B cell (primary cell): ENCODE measurements at places on chromosomes 6 and 20. TPM values are rescaled to one million over a fixed set of nuclear protein-coding genes. Genes with fewer than 3 reads are reported as not detected.

GRCh38 chr20:6074145-6074561 lies 20.3 kb upstream of the LRRN4 start:
- H3K36me3 ChIP-seq, result no peaks in the 10 kb centered on the region
- no peak overlapping the region for H3K4me3 ChIP-seq
- H3K27ac ChIP-seq, result no peak overlapping the region
- DNase-seq, result peak; percentile 13
- H3K27me3 ChIP-seq, result no peaks in the 10 kb centered on the region

DNA sequence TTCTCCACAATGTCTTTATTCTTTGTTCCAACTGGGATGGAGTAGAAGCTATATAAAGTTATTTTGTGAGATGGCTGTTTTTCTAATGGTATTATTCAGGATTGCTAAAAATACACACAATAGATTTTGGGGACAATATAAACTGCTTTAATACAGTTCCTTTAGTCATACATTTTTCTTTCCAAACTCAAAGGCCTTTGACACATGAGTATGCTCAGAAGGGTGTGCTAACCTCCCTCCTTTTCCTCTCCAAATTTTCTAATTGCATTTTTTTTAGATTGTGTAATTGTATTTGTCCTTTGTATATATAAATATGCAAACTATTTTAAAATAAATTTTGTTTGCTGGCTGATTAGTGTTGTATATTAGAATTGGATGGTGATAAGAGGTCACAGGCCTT lies 119.6 kb upstream of the FOXO3 start:
- H3K27ac ChIP-seq, result no peak overlapping the region
- peaks cover 19% of the 10 kb centered on the region for H3K4me1 ChIP-seq
- H3K27me3 ChIP-seq, result no peaks in the 10 kb centered on the region
- no peaks in the 10 kb centered on the region for H3K36me3 ChIP-seq

Gene MLIP
- not detected in 2 replicates for total RNA-seq

DNA sequence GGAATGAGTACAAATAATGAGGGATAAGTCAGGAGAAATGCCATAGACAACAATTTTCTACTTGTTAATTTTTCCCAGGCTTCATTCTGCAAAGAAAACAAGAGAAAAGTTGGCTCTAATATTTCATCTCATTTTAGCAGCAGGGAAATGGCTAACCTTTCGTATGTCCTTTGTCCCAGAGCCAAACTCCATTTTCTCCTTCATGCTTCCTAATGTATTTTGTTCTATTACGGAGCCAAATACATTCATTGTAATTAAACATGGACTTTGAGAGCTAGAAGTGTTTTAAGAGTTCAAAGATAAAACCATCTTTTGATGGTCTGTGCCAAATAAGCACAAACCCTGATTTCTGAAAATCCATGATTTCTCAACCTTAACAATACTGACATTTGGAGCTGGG lies 136.9 kb downstream of the PTCHD4 start:
- H3K27me3 ChIP-seq, result no peaks in the 10 kb centered on the region
- DNase-seq, result no peak
- H3K36me3 ChIP-seq, result no peaks in the 10 kb centered on the region
- no peaks in the 10 kb centered on the region for H3K4me1 ChIP-seq
- no peak overlapping the region for H3K4me3 ChIP-seq

GRCh38 chr20:39795401-39796272 lies 833.5 kb downstream of the DHX35 start:
- no peak overlapping the region for H3K27ac ChIP-seq
- DNase-seq, result no peak
- H3K4me3 ChIP-seq, result no peak overlapping the region
- H3K27me3 ChIP-seq, result no peaks in the 10 kb centered on the region

Gene CALHM6
- 29.6 and 30.6 TPM in 2 replicates for total RNA-seq

GRCh38 chr6:98924647-98925046 lies 23.1 kb downstream of the FBXL4 start:
- peaks cover 13% of the 10 kb centered on the region for H3K36me3 ChIP-seq
- H3K27ac ChIP-seq, result no peak overlapping the region
- H3K27me3 ChIP-seq, result no peaks in the 10 kb centered on the region

Gene RHAG
- total RNA-seq, result not detected in 2 replicates

DNA sequence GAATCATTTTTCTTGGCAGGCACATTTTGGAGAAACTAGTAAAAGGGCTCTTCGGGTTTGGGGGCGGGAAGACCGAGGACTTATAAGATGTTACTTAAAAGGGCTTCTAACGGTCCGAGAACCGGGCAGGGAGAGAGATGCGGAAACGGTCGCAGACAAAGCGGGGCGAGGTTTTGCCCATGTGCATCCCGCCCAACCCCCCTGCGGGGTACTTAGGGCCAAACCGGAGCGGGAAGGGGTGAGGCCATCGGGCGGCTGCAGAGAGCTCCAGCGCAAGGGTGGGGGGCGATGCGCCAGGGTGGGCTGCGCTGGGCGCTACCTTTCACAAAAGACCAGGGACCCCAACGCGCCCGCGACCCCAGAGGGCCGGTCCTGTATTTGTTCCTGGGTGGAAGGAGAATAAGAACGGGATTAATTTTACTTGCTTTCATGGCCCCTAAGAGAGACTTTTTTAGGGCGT lies 616 bp downstream of the TUBB start:
- peaks cover 31% of the 10 kb centered on the region for H3K4me1 ChIP-seq
- peak; percentile 81 for DNase-seq
- H3K27me3 ChIP-seq, result no peaks in the 10 kb centered on the region
- peak overlapping the region; percentile 93 for H3K4me3 ChIP-seq
- peak overlapping the region; percentile 82 for H3K27ac ChIP-seq
- H3K36me3 ChIP-seq, result peaks cover 2% of the 10 kb centered on the region

GRCh38 chr20:14696937-14697336 lies 359.5 kb upstream of the FLRT3 start:
- H3K27ac ChIP-seq, result no peak overlapping the region
- no peaks in the 10 kb centered on the region for H3K36me3 ChIP-seq
- H3K4me3 ChIP-seq, result no peak overlapping the region

DNA sequence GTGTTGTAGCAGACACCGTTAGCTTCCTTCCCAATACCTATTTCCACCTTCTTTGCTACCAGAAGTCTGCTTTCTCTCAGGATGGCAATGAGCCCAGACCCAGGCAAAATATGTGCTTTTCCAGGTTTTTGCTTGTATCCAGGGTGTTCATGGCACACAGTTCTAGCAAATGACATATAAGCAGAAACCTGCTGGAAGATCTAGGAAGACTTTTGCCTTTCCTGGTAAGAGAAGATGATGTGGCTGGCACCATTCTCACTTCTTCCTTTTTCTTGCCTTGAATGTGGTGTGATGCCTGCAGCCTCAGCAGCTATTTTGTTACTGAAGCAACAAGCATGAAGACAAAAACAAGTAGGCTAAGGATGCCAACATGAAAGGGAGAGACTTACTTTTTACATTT lies 19.2 kb upstream of the TBC1D22B start:
- H3K36me3 ChIP-seq, result no peaks in the 10 kb centered on the region
- no peak overlapping the region for H3K27ac ChIP-seq
- no peak overlapping the region for H3K4me3 ChIP-seq
- peaks cover 6% of the 10 kb centered on the region for H3K4me1 ChIP-seq
- DNase-seq, result no peak

Gene TENT5A
- total RNA-seq, result 9.4 and 11.1 TPM in 2 replicates

Gene WFDC13
- not detected in 2 replicates for total RNA-seq

- H3K4me3 ChIP-seq, result no peak overlapping the region
- no peaks in the 10 kb centered on the region for H3K36me3 ChIP-seq
- H3K27ac ChIP-seq, result no peak overlapping the region
- no peak for DNase-seq
Measured at GRCh38 chr6:95511404-95511803, 65.9 kb upstream of the MANEA start.

Gene TMEM244
- total RNA-seq, result not detected in 2 replicates

GRCh38 chr6:78526432-78526831 lies 340.9 kb upstream of the IRAK1BP1 start:
- no peaks in the 10 kb centered on the region for H3K36me3 ChIP-seq
- no peak for DNase-seq
- no peak overlapping the region for H3K27ac ChIP-seq
- no peak overlapping the region for H3K4me3 ChIP-seq
- H3K27me3 ChIP-seq, result no peaks in the 10 kb centered on the region
- no peaks in the 10 kb centered on the region for H3K4me1 ChIP-seq

DNA sequence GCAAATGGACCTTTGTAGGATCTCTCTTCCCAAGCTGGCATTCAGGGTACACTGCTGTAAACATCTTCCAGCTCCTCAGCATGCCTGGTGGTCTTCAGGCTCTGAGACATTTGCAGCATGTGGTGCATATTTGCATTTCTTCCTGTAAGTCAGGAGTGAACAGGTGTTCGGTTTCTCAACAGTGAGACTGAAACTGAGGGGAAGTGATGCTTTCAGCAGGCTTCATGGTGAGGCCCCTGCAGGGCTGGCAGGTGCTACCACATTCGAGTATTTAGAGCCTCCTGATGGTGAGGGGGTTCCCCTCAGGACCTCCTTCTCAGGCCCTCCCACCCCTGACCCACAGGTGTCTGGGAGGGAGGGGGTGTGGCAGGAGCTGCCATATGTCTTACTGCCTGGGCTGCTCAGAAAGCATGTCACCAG lies 15.1 kb downstream of the MYBL2 start:
- peaks cover 58% of the 10 kb centered on the region for H3K4me1 ChIP-seq
- peak; percentile 97 for DNase-seq
- H3K36me3 ChIP-seq, result peaks cover 12% of the 10 kb centered on the region
- H3K27ac ChIP-seq, result peak overlapping the region; percentile 98
- peak overlapping the region; percentile 11 for H3K4me3 ChIP-seq

DNA sequence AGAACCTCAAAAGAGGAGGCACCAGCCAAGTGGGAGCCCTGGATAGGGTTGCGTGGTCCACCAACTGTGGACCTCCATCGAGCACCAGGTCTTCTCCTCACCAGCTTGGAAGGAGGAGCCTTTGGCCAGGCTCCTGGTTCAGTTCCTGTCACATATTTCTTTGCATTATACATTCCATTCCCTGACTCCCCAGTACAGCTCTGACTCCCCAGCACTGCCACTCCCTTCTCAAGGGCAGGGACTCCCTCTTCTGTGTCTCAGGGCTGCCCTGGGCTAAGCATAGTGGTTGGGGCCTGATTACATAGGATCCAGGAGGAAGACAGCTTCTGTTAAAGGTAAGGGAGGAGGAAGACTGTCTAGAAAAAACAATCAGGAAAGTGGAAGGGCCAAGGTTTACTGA lies 91.1 kb downstream of the MRPL14 start:
- H3K4me3 ChIP-seq, result no peak overlapping the region
- H3K4me1 ChIP-seq, result peaks cover 6% of the 10 kb centered on the region
- H3K36me3 ChIP-seq, result no peaks in the 10 kb centered on the region
- no peak for DNase-seq
- H3K27ac ChIP-seq, result no peak overlapping the region

Gene OR2H1
- not detected in 2 replicates for total RNA-seq

Gene SIGLEC1
- 0.15 TPM in 2 replicates for total RNA-seq

DNA sequence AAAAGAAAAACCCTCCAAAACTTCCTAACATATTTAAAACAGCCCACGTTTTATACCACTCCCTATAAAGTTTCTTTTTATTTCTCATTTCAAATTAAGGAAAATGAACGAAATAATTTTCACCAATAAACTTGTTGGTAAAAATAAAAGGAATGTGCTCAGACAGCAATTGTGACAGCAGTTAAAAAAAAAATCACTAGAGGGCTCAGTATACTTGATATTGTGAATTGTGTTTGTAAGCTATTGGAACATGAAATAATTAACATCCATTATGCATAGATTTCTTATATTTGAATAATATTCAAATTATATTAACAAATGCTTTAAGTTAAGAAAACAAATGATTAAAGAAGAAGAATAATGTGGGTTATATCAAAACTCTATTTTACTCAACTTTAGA lies 105.5 kb downstream of the ASCC3 start:
- H3K4me3 ChIP-seq, result no peak overlapping the region
- H3K27me3 ChIP-seq, result no peaks in the 10 kb centered on the region
- no peaks in the 10 kb centered on the region for H3K36me3 ChIP-seq
- H3K27ac ChIP-seq, result no peak overlapping the region
- no peak for DNase-seq

DNA sequence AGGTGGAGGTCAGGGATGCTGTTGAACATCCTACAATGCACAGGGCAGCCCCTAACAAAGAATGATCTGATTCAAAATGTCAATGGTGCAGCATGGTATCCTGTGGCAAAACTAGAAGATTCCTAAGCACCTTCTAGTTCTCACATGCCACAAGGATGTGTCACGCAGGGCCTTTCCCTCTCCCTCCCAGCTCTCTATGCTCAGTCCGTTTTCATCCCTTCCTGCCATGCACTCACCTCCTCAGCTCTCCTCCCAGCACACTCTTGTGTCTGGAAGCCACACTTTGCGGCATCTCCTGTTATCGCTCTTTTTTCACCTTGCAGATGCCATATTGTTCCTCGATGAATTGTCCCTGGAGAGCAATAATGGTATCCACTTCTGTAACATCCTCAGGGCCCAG lies 263.4 kb downstream of the CDC5L start:
- H3K4me3 ChIP-seq, result no peak overlapping the region
- H3K27ac ChIP-seq, result no peak overlapping the region
- H3K36me3 ChIP-seq, result no peaks in the 10 kb centered on the region
- peaks cover 7% of the 10 kb centered on the region for H3K27me3 ChIP-seq
- no peak for DNase-seq
